ENCODE measurements at places on chromosomes 5 and 9.

- no peak for DNase-seq
Observed at GRCh38 chr5:154575546-154576428, 97.8 kb upstream of the HAND1 start.

- DNase-seq = no peak
Observed at GRCh38 chr5:150311015-150311692, 8.4 kb upstream of the ARSI start.

GRCh38 chr5:119379942-119380547, 24.2 kb downstream of the TNFAIP8 start:
- DNase-seq = no peak

- DNase-seq = no peak
Observed at GRCh38 chr5:172445866-172446265, 8.5 kb downstream of the SH3PXD2B start.

DNA sequence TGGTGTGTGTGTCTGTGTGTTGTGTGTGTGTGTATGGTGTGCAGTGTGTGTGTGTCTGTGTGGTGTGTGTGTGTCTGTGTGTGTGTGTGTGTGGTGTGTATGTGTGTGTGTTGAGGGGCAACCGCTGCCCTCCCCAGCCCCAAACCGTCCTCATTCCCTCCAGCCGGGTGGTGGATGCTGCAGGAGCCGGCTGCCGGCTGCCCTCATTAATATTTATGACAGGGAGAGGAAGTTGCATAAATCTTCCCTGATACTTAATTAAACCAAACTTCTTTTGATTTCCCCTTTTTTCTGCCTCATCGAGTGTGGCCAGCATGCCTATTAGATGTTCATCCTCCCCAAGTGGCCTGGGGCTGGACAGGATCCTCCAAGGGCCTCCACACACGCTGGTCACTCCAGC, 121.4 kb upstream of the MVB12B start:
- DNase-seq = no peak

DNA sequence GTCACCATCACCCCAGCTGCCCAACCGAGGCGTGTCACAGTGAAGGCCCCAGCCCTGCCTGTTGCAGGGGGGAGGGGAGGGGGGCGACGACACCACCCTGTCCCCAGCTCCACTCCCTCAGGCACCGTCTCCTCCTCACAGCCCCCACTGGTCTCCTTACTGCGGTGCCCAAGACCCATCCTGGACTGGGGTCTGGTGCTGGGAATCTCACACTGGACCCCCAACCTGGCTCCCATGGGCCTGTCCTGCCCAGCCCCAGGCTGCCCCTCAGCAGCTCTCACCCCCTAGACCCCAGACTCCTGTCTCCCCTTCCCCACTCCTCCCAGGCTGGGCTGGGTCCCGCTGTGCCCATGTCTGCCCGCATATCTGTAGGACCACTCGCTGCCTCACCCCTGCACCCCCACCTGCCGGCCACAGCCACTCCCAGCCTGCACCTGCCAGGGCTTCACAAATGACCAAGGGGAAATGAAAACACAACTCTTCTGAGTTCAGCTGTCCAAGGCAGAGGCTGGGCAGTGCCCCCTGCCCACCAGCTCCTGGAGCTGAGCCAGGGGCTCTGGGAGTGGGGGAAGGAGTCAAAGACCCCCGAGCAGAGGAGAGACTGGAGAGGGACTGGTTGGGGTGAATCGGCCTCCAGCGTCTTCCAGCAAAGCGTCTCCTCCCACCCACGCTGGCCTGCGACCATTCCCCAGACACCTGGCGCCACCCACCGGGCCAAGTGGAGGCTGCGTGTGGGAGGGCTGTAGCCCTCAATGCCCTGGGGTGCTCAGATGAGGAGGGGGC, 32.6 kb upstream of the EGFL7 start:
- peak; percentile 45 for DNase-seq

DNA sequence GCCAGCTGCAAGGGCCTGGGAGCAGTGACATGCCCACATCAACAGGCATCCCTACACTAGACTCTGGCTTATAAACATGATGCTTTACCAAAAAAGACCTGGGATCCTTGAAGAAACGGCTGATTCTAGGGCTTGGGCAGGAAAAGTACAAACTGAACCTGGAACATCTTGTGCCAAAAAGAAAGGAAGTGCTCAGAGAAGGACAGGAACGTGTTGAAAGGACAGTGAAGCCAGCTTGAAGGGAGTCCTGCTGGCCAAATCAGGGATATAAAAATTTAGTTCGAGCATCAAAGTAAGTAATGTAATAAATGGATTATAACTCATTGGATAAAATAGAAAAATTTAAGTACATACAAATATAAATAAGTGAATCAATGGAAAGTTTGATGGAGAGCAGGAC, 58.1 kb downstream of the ALDH7A1 start:
- no peak for DNase-seq

GRCh38 chr9:11192993-11193392, 580.2 kb upstream of the PTPRD start:
- no peak for DNase-seq

- no peak for DNase-seq
Observed at GRCh38 chr9:137804908-137805630, 72.5 kb upstream of the CACNA1B start.

DNA sequence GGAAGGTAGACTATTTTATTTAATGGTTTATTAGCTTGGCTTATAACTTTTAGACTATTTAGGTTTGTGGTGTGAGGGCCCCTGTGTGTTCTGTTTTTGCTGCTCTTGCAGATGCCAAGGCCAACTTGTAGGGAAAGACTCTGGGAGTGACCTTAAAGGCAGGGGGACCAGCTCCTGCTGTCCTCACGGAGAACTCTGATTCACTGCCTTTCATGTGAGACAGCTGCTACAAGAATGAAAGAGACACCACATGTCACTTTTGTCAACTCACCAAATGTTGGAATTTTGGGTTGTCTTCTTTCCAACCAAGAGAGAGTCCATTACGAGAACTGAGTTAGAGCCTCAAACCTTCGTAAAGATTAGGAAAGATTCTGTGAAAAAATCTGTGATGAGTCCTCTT, 258.3 kb upstream of the ADAMTSL1 start:
- no peak for DNase-seq

DNA sequence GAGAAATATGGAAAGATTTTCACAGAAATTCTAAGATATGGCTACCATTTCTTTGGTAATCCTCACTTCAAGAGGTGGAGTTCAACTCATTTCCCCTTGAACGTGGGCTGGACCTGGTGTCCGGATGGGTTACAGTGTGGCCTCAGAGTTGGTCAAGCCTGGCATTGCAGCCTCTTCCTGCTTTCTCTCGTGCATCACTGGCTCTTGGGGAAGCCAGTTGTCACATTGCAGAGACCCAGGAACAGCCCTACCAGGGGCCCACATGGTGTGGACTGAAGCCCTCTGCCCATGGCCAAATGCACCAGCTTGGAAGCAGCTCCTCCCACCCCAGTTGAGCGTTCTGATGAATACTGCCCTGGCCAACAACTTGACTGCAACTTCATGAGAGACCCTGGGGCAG, 47.7 kb upstream of the FCN1 start:
- DNase-seq = no peak

DNA sequence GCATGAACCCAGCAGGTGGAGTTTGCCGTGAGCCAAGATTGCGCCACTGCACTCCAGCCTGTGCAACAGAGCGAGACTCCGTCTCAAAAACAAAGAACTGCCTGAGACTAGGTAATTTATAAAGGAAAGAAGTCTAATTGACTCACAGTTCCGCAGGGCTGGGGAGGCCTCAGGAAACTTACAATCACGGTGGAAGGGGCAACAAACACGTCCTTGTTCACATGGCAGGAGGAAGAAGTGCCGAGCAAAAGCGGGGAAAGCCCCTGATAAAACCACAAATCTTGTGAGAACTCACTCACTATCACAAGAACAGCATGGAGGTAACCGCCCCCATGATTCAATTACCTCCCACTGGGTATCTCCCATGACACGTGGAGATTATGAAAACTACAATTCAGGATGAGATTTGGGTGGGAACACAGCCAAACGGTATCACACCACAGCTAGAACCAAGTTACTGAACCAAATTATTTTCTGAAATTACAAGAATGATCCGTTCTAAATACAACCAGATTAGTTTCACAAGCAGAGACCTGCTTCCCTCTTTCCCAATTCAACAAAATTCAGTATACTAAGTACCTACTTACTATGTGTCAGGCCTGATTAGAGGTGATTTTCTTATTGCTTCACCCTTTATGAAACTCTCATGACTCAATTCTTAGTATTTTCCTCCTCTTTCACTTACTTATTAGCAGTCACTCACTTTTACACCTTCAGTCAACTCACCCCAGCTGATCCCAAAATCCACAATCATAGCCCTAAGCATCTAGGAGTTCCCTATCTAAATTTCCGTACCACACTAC, 8.4 kb downstream of the UBTD2 start:
- DNase-seq = peak; percentile 70
